Stomach (tissue), 19 donors: ENCODE measurements at places on chromosomes 1 and 21.

DNA sequence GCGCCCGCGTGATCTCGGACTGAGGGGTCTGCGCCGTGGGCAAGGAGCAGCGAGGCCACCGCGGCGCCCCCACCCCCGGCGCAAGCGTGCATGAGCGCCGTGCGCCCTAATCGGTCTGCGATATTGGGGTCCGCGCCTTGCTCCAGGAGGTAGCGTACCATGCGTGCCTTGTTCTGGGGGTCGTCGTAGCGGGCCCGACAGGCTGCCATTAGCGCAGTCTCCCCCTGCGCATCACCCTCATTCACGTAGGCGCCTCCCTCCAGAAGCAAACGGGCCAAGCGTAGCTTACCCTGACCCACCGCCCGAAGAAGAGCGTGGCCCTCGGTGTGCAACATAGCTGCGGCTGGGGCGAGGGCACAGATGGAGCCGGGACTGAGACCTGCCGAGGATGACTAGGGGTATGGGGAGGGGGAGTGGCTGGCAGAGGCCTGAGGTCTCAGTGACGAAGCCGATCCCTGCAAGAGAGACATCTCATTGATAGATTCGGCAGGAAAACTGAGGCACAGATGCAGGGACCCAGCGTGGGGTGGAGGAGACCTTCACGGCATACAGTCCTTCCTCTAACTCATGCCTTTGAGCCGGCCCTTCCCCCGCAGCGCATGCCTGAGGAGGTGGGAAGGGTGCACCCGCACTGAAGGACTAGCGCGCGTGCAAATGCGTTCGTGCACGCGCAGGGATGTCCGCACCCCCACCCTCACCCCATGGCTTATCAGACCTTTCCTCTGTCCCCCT is 2.8 kb downstream of the ANKRD34A start:
- peak overlapping the region; percentile 94 for H3K27ac ChIP-seq
- peaks cover 80% of the 10 kb centered on the region for H3K4me1 ChIP-seq
- H3K4me3 ChIP-seq, result peak overlapping the region; percentile 65

DNA sequence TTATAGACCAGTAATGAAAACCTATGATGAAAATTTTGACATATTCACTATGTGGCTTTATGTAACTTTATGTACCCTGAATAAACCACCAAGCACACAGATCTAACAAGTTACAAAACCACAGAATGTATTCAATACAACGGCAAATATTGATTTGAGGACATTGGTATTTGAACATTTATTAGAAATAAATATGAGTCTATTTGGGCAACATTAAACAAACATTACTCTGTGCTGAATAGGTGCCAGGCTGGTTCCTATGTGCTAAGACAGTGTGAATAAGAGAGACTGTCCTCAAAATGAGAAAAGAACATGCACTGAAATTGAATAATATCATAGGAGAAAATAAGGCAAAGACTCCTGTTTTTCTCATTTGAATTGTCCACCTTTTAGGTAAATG is 1341.2 kb downstream of the PLA2G4A start:
- no peaks in the 10 kb centered on the region for H3K36me3 ChIP-seq

DNA sequence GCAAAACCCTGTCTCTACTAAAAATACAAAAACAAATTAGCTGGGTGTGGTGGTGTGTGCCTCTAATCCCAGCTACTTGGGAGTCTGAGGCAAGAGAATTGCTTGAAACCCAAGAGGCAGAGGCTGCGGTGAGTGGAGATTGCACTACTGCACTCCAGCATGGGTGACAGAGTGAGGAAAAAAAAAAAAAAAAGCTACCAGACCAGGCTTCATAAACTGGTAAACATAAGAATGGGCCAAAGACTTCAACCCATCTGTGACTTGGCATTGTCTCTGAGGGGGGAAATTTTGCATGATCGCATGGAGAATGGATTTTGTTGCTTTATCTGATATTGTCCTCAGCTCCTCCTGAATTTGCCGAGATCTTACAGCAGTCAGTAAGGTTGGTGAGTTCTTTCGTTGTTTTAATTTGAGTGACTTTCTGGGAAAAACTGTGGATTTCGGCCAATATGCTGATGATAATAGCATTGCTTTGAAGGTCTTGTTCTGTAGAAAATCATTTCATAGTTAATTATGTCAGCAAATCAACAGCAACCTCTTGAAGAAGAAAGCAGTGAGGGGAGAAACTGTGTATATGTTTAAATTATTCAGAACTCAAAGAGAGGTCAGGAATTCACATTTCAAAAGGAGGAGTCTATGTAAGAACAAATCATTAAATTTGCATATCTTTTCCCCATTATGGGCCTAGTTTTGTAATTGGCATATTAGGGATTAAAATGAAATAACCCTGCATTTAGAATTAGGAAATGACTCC is 13.1 kb downstream of the FGGY start:
- H3K4me3 ChIP-seq, result no peak overlapping the region
- DNase-seq, result no peak
- H3K27me3 ChIP-seq, result no peaks in the 10 kb centered on the region
- no peaks in the 10 kb centered on the region for H3K36me3 ChIP-seq

GRCh38 chr1:43453442-43454269 is at the start of gene HYI:
Gene HYI, minus strand, starts transcription at chr1:43453931. Its CDS starts 138 bp downstream, at chr1:43453793.
- peak; percentile 85 for DNase-seq
- H3K27ac ChIP-seq, result peak within 1 kb of the TSS; percentile 93
- peaks cover 34% of the 10 kb centered on the region for H3K4me1 ChIP-seq
- no peaks in the 10 kb centered on the region for H3K27me3 ChIP-seq

DNA sequence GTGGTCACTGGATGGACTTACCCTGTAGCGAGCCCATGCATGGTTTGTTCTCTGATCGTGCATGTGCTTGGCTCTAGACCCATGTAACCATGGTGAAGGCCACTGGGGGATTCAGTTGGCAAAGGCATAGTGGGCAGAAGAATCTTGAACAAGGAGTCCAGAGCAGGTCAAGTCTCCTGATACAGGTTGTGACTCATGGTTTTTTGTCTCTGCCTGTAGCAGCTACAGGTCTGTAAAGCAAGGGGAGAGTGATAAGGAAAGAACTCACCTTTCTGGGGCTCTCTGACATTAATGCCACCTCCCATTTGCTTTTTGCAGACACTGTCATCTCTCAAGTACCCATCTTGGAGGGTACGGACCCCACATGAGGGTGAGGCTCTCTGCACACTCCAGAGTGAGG is 153.4 kb upstream of the CAMK1G start:
- H3K4me3 ChIP-seq, result no peak overlapping the region
- no peak overlapping the region for H3K27ac ChIP-seq
- no peaks in the 10 kb centered on the region for H3K4me1 ChIP-seq
- no peaks in the 10 kb centered on the region for H3K27me3 ChIP-seq
- no peak for DNase-seq
- H3K36me3 ChIP-seq, result no peaks in the 10 kb centered on the region

DNA sequence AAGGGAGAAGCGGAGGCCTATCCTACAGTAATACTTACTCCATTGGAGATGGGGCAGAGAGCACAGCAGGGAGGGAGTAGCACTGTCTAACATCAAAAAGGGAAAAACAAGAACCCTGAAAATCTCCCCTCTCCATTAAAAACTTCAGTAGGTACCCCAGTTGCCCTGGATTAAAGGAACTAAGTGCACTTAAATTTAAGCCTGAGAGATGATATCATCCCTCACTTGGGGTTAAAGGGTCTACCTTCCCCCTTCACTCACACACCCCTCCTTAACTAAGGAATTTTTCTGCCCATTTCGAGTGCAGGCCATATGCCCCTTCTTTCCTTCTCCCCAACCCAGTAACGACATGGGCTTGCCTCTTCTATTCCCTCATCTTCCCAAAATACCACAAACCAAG is 3.7 kb upstream of the MTMR11 start:
- peaks cover 31% of the 10 kb centered on the region for H3K4me1 ChIP-seq
- DNase-seq, result no peak
- no peaks in the 10 kb centered on the region for H3K27me3 ChIP-seq
- H3K36me3 ChIP-seq, result peaks cover 22% of the 10 kb centered on the region
- no peak overlapping the region for H3K27ac ChIP-seq
- no peak overlapping the region for H3K4me3 ChIP-seq

DNA sequence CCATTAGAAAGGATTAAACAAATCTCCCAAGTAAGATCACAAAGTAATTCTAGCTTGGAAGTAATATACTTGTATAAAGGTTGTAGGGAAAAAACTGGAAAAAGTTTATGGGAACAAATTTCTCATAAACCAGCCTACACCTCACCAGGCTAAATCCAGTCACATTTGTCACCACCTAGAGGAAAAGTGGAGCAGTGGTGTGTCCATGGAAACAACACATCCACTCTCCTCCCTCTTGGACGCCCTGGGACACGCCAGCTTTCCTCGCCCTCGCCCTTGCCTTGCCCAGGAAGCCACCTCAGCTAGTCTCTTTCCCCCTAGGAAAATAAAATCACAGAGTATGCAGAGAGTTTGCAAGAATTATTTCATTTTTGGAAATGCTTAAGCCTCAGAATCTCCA is 2.2 kb downstream of the PALMD start:
- H3K36me3 ChIP-seq, result no peaks in the 10 kb centered on the region
- H3K4me1 ChIP-seq, result peaks cover 32% of the 10 kb centered on the region
- peak overlapping the region; percentile 3 for H3K27ac ChIP-seq
- DNase-seq, result peak; percentile 64
- no peak overlapping the region for H3K4me3 ChIP-seq
